Thyroid gland (tissue), 4 donors: ENCODE measurements at places on chromosomes 7 and 10.
A peak's percentile ranks its signal among the peaks of the same experiment; 100 is the strongest.

GRCh38 chr10:110833941-110834628, 37.6 kb upstream of the PDCD4 start:
- peak; percentile 65 for DNase-seq

DNA sequence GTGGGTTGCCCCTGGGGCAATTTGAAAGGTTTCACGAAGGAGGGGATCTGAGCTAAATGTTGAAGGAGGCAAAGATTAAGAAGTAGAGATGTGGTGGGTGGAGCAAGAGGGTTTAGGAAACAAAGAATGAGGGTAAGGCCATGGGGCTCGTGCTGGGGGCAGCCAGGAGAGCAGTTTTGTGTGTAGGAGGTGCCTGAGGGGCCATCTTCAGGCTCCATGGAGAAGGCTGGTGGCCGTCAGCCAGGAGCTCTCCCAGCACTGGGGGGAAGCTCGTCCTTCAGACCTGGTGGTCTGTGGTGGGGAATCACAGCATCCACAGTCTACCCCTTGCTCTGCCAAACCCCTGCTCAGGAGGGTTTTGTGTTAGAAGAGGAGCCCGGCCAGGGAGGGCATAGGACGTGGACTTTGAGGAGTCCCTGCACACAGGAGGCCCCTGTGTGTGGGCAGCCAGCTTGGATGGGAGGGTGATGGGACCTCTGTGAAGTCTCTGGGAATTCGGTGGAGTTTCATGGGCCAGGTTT, 11.8 kb upstream of the CXCL12 start:
- no peak for DNase-seq

DNA sequence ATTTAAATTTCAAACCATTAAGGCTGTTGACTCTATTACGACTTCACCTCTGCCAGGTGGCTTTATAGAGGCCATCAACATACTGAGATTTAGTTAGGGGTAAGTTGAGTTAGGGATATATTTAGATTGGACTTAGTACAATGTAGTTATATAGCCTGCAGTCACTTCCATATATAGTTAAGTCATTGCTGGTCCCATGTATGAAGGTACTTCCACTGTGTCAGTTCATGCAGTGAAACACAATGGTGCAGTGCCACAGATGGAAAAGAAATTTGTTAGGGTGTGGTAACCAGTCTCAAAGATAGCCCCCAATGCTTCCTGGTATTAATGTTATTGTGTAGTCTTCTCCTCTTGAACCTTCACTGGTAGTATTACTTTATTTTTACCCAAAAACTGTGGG, 12.6 kb upstream of the TSPAN13 start:
- DNase-seq, result no peak

GRCh38 chr7:13604178-13604577, 385.3 kb downstream of the ETV1 start:
- DNase-seq, result no peak

GRCh38 chr7:92987095-92987494, 130.7 kb downstream of the SAMD9 start:
- no peak for DNase-seq

GRCh38 chr10:31304291-31304970, 14.6 kb upstream of the ZEB1 start:
- no peak for DNase-seq

DNA sequence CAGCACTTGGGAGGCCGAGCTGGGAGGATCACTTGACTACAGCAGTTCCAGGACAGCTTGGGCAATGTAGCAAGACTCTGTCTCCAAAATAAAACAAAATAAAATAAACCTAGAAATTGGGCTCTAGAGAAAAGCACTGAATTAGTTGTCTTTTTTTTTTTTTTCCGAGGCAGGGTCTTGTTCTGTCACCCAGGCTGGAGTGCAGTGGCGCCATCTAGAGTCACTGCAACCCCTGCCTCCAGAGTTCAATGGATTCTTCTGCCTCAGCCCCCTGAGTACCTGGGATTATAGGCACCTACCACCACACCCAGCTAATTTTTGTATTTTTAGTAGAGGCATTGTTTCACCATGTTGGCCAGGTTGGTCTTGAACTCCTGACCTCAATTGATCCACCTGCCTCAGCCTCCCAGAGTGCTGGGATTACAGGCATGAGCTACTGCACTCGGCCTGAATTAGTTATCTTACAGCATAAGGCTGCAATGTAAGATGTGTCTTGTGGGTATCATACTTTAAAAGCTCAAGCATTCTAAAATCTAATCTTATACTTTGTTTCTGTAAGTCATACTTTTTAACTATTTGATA, 12.8 kb downstream of the MEIG1 start:
- peak; percentile 35 for DNase-seq

DNA sequence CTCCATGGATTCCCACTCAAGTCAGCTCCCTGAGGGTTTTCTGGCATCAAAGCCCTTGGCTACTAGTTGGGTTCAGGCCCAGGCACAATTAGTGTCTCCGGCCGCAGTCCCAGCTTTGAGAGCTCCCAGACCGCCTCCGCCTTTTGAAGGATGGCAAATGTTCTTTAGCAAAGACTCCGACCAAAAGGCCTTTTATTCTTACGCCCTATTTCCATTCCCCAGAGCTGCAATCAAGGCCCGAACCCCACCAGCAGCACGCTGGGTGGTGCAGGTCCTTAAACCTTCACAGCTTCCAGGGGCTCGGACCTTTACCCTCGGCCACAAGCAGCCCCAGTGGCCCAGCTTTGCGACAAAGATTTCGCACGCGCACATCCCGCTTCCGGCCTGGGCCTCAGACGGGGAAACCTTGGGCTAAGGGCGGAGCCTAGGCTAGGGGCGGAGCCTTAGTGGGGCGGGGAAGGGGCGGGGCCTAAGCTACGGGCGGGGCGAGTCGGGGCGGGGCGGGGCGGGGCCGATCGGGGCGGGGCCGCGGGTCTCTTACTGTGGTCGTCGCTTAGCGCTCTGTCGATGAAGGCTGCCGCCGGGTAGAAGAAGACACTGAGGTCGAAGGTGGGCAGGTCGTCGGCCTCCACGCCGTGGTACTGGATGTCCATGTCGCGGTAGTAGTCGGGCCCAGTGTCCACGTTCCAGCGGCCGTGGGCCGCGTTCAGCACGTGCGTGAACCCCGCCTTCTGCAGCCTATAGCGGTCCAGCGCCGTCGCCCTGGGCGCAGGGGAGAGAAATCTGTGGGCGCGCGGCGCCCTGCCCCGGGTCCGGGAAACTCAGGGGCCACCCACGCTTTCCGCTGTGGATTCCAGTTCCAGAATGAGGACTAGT, 68.0 kb upstream of the SAMD8 start:
- DNase-seq, result no peak

DNA sequence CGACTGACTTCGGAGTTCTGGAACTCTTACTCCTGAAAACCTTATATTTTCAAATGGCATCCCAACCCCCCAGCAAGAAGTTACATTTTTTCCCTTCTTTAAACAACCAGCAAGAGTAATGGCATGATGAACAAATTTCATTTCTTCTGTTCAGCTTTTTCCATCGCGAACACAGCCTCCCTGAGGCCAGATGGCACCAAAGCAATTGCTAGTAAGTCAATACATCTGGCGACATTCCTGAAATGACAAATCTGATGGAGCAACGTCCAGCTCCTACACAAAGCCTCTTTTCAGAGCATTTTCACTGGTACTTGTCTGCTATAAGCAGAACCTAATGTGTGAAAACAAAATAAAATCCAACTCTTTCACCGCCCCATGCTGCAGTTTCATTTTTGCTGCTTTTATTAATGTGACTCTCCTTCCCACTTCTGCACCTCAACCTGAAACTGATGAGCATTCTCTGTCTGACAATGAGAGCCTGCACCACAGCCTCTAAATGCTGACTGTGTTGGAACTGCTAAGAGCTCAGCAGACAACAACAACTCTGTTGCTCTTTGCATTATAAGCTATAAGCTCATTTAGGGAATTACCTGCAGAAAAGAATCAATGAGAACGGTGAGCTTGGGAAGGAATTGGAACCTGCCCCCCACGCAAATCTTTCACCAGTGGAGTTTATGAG, 229.8 kb downstream of the FGFR2 start:
- DNase-seq, result no peak

- no peak for DNase-seq
Measured at GRCh38 chr7:130288829-130289228, 4.1 kb upstream of the CPA4 start.

DNA sequence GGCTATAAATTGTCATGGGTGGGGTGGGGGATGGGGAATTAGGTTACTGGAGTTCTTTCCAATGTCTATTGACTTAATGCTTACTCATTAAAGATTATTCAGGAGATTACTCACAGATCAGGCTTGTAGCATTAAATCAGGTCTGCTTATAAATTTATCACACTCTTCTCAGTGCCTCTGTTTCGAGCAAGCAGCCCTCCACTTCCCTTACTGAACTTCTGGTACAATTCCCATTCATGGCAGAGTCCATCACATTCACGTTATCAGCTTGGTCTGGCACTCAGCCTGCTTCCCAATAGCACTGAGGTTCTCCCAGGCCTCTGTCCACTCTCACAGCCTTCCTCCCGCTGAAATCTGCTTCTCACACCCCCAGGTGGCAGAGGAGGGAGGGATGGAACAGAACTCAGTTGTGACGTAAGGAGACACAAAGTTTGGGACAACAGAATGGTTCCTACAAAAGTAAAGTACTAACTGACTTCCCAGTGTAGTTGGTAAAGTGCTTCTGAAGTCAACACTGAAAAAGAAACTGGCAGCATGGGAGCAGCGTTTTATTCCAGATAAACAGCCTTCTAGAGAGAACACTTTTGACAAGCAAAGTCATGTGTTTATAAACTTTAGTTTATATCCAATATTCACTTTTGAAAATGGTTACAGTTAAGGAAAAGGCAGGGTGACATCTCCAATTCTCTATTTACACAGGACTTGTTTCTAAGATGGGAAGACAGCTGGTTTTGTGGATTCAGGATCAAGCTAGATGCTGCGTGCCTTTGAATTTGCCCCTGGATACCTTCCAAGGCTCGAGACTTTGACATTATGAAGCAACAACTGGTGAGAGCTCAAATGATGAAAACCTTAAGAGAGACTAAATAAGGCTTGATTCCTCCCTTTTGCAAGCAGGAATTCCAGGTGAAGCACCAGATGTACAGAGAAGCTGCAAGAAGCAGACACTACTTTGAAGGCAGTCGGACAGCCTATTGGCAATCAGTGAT, 81.4 kb downstream of the ATXN7L1 start:
- no peak for DNase-seq

DNA sequence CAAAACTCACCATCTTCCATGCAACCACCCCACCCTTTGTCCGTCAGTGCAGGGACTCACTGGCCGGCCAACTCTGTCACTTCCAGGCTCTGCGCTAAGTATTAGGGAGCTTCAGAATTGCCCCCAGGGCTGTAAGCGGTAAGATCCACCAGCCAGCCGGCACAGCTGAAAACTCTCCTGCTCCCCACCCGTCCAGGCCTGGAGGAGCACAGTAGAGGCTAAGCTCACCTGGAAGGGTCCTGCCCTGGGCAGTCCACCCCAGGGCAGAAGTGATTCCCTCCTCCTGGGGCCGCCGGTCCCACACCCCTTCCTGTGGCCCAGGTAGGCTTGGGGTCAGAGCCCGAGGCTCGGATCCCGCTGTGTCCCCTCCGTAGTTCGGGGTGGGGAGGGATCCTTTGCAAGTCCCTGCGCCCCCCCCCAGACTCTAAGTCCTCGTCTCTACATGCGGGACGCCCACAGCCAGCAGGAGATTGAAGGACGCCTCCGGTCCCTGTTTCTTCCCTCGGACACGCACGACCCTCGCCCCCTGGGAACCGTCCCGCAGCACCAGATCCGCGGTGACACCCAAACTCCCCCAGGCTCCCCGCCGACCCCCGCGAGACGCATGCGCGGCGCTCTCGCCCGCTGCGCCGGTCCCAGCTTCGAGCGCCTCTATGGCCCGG, 138.9 kb downstream of the ARHGAP22 start:
- peak; percentile 35 for DNase-seq

GRCh38 chr7:125675169-125675568, 745.5 kb upstream of the POT1 start:
- DNase-seq, result no peak

DNA sequence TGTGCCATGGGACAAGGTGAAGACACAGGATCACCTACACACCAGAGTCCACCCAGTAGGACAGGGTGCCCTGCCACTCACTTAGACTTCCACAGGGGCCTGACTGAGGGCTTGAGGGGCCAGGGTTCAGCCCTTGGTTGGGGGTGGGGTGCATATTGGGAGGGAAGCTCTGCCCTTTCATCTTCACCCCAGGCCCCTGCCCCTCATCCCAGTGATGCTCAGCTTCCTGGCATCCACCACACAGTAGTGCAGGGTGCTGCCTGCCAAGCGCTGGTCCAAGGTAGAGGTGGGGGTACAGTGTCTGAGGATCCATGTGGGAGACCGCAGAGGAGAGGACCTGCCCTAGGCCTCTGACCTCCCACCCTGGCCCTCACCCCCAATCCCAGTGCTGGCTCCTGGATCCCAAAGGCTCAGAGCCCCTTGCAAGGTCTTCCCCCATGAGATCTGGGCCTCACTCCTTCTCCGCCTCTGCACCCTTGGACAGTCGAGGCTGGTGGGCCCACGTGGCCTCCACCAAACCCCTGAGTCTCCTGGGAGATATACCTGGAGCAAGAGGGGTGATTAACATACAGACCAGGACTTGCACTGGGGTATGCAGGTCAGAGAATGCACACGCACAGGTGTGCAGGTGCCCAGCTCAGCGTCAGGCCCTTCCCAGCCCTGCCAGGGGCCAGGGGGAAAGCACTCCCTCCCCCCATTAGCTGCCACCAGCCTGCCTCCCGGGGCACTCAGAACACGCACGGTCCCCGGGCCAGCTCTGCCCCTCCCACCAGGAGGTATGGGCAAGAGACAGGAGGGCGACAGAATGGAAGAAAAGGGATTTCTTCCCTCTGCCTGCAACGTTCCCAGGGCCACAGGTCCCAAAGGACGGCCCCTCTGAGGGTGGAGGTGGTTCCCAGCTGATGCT, 8.6 kb upstream of the IRF5 start:
- DNase-seq, result no peak

DNA sequence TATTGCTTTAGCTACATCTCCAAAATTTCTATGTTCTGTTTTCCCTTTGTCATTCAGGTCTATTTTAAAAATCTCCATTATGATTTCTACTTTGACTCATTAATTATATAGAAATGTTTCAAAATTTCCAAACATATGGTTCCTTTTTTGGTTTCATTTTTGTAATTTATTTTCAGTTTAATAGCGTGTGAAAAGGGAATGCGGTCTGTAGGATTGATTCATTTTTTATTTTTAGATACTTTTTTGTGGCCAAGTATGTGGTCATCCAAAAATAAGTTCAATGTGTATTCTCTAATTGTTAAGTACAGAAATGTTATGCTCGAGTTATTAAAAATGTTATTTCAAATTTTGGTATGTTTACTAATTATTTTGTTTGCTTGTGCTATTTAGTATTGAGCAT, 72.5 kb upstream of the ANKRD1 start:
- no peak for DNase-seq

- peak; percentile 65 for DNase-seq
Measured at GRCh38 chr10:62048919-62049623, 147.6 kb downstream of the ARID5B start.

- peak; percentile 38 for DNase-seq
Measured at GRCh38 chr7:14761510-14762296, 140.8 kb downstream of the DGKB start.

DNA sequence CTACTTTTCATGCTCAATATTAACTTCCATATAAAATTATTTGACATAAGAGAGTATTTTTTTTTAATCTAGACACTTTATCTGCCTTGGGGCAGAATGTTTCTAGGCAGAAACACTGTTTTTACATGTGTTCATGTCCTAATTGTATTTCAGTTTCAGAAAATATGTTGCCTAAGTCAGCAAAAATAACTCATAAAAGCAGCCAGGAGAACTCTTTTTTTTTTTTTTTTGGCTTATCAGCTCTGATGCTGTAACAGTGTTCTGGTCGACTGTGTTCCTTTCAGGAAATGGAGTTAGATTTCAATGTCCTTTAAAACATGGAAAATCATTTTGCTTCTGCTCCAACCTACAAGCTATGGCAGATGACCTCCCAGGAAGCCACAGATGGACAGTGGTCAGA, 63.2 kb upstream of the OPALIN start:
- no peak for DNase-seq

- DNase-seq, result no peak
Measured at GRCh38 chr10:122293156-122293960, 22.3 kb downstream of the BTBD16 start.
